ENCODE measurements at places on chromosomes 12 and 14. TPM values are rescaled to one million over a fixed set of nuclear protein-coding genes. Genes with fewer than 3 reads are reported as not detected.

Gene LBHD2
- total RNA-seq: 3.3 TPM

Gene PSME1
- 213 TPM for total RNA-seq

Gene TEX52
- not detected for total RNA-seq

Gene TPH2
- total RNA-seq: not detected

Gene TSHR
- total RNA-seq: 0.23 TPM

Gene AKAP3
- 13.9 TPM for total RNA-seq

Gene IFNG-AS1
- not detected for total RNA-seq

Gene VASH1
- 2.1 TPM for total RNA-seq

Gene HOXC4
- total RNA-seq: 0.62 TPM

Gene RGS6
- not detected for total RNA-seq

Gene AICDA
- total RNA-seq: 4.3 TPM

Gene SPSB2
- total RNA-seq: 12.7 TPM

Gene TMEM253
- total RNA-seq: not detected

Gene PCNX4
- total RNA-seq: 136 TPM

Gene CMKLR1
- 9.1 TPM for total RNA-seq

Gene KCNC2
- total RNA-seq: 3.0 TPM

Gene AQP5
- 25.8 TPM for total RNA-seq
